Activated CD4-positive, alpha-beta memory T cell treated with anti-CD3 and anti-CD28 coated beads for 36 hours (primary cell): ENCODE measurements at places on chromosomes 5 and 9. TPM values are rescaled to one million over a fixed set of nuclear protein-coding genes. Genes with fewer than 3 reads are reported as not detected.

- peaks cover 10% of the 10 kb centered on the region for H3K27me3 ChIP-seq
- DNase-seq: no peak
- H3K36me3 ChIP-seq: no peaks in the 10 kb centered on the region
- H3K4me3 ChIP-seq: no peak overlapping the region
Observed at GRCh38 chr5:54325610-54326311, 15.4 kb upstream of the ARL15 start.

DNA sequence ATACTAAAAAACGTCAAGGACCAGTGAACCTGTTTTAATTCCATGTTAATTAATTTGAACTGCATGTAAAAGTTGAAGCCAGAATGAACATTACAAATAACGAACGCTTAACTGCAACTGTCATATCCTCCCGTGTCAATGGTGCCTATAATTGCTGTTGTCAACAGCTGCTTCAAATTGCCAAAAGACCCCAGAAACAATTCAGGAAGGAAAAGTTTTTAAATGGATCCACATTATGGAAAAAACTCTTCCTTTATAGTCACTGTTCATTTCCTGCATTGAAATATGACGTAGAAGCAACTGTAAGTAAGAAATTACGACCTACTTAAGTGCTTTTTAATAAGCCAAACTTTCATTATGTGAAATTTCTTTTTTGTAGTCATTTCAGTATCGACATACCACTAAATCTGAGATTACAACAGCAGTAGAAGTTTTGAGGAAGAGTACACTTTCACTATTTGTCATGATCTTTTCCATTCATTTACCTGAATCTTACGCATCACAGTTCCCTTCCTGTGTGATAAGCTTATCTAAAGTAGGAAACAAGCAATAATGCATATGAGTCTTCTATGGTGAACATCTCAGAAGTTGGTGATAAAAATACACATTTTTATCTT lies 37.8 kb downstream of the MEF2C start:
- no peaks in the 10 kb centered on the region for H3K36me3 ChIP-seq
- H3K4me3 ChIP-seq: no peak overlapping the region
- no peak for DNase-seq
- H3K27ac ChIP-seq: no peak overlapping the region
- H3K27me3 ChIP-seq: peaks cover 10% of the 10 kb centered on the region
- peaks cover 6% of the 10 kb centered on the region for H3K4me1 ChIP-seq

- H3K27ac ChIP-seq: peak overlapping the region; percentile 57
- peaks cover 39% of the 10 kb centered on the region for H3K4me1 ChIP-seq
- peak; percentile 22 for DNase-seq
- peak overlapping the region; percentile 83 for H3K4me3 ChIP-seq
- no peaks in the 10 kb centered on the region for H3K27me3 ChIP-seq
Observed at GRCh38 chr9:4741365-4742089, 525 bp upstream of the AK3 start.

The OTP gene
- not detected for total RNA-seq
